ENCODE measurements at places on chromosomes 11 and 22.
A peak's percentile ranks its signal among the peaks of the same experiment; 100 is the strongest.

DNA sequence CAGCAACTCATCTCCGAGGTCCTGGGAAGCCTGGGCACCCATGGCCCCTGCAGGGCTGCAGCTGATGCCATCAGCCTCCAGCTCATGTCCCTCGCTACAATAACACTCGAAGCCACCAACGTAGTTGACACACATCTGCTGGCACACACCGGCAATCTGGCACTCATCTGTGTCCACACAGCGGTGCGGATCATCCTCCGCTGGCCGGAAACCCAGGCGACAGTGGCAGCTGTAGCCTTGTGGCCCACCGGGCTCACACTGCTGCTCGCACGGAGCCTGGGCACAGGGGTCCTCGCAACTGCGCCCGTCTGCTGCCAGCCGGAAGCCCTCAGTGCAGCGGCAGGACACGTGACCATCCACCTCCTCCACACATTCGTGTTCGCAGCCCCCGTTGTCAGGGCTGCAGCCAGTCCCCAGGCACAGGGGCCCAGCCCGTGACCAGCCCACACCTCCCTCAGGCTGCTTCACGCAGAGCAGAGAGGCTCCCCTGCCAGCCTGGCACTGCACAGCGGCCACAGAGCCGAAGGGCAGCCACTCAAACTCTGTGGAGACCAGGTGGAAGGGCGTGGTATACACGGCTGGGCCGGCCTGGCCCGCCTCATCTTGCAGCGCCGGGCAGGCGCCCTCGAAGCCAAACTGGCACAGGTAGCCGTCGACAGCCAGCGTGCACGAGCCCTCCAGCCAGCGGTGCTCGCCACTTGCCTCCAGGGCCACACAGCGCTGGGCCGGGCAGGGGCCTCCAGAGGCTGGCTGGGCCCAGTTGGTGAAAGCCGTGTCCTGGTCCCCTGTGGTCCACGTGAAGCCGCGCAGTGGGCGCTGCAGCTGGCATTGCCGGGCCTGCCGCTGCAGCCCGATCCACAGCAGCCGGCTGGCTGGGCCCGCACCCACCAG lies 678 bp downstream of the CD248 start:
- peak; percentile 22 for DNase-seq

- DNase-seq, result no peak
These were observed 558.7 kb downstream of the BRD1 start for GRCh38 chr22:49268924-49269323.

- DNase-seq, result no peak
These were observed 12.5 kb upstream of the C1QTNF4 start for GRCh38 chr11:47606731-47607130.

DNA sequence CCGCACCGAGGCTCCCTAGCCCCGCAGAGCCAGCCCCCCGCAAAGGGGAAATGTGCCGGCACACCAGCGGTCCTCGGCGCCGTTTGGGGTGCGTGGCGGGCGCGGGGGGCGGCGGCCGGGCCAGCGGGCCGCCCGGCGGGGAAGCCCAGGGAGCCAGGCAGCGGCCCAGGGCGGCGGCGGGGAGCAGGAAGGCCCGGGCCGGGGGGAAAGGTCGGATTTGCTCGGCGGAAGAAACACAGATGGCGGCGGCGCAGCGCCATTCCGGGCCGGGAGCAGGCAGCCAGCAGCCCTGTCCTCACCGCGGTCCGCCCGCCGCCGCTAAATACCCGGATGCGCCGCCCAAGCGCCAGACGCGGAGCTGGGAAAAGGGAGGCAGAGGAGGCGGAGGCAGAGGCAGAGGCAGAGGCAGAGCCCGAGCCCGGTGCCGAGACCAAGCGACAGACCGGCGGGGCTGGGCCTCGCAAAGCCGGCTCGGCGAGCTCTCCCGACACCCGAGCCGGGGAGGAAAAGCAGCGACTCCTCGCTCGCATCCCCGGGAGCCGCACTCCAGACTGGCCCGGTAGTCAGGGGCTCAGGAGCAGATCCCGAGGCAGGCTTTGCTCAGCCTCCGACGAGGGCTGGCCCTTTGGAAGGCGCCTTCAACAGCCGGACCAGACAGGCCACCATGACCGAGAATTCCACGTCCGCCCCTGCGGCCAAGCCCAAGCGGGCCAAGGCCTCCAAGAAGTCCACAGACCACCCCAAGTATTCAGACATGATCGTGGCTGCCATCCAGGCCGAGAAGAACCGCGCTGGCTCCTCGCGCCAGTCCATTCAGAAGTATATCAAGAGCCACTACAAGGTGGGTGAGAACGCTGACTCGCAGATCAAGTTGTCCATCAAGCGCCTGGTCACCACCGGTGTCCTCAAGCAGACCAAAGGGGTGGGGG lies 2.6 kb upstream of the GCAT start:
- peak; percentile 93 for DNase-seq

GRCh38 chr11:45871638-45872037 lies 13.8 kb upstream of the MAPK8IP1 start:
- DNase-seq, result no peak

- no peak for DNase-seq
These were observed 64.7 kb downstream of the PARVG start for GRCh38 chr22:44245438-44245837.

DNA sequence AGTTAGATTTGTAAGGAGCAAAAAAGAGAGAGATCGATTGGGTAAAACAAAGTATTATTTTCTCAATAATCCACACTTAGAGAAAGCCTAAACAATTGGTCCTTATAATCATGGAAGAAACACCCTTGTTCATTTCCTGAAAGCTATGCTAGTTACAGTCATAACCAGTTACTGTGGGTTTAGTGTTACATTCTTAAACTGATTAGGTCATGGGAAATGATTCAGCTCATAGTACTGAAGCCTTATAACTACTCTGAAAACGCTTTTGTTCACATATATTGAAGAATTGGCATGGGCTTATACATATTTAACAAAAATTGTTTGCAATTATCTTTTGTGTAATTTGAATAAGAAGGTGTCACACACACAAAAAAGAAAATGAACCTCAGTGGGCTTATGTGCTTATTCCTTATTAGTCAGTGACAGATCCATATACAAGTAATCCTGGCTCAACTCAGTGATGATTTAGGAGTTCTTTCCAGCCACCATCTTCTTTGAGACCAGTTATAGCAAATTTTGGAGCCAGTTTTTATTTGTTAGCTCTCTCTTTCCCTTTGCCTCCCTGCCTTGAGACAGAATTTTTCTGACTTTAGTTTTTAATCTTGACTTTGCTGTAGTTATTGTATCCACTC lies 198.5 kb upstream of the CTSC start:
- DNase-seq, result peak; percentile 77

GRCh38 chr11:58577555-58578135 lies 1.2 kb upstream of the ZFP91 start:
- DNase-seq, result peak; percentile 23

DNA sequence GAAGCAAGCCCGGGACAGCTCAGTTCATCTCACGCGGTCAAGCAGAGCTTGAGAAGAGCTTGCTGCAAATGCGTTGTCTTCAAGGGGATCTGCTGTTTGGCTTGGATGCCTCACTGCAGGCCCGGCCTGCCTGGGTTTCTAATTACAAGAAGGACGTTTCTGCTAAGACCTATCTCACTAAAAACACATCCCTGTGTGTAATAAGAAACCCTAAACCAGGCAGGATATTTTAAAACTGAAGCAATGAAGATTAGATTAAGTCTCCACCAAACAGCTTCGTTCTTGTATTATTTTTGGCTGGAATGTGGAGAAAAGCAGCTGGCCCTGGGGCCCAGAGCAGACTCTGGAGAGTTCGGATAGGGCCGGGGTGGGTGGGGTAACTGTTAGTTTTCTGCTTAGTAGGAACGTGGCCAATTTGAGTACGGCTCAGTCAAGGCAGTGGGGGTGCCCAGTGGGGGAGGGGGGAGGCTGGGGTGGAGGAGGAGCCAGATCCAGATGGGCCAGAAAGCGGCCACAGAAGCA lies 6.0 kb downstream of the PKNOX2 start:
- DNase-seq, result no peak

DNA sequence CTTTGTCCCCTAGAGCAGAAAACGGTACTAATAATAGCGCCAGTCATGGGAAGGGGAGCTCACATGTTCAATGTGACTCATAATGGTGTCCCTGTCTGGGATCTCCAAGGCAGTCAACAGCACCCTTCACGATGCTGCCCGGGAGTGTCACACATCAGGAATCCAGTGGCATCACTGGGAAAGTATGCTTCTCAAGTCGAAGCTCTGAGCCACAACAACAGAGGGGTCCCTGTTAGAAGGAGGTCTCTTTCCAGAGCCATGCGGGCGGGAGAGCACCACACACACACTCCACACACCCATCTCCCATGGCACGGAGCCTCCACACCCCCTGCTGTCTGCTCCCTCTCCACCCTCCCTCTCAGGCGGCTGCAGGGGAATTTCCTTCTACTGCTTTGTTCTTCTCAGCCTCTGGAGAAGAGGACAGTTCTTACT lies 119.7 kb downstream of the ETS1 start:
- peak; percentile 89 for DNase-seq

Measured in GM03348 (cell line).